GOT3 (cell line): ENCODE measurements at places on chromosomes 7 and 10.

DNA sequence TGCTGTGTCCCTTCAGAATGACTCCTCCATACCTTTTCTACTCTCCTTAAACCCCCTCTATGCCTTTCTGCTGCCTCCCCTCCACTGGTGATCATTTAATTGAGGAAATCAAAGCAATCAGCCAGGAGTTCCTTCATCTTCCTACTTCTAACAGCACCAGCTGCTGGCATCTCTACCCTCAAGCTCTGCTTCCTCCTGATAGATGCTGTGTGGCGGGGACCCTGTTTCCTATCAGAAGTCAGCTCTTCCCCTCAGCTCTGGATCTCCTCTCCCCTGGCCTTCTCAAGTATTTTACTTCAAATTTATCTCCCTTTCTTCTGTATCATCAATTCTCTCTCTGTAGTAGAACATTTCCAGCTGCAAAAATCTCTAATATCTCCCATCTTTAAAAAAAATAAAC is 183.7 kb downstream of the ELMO1 start:
- no peak for DNase-seq

GRCh38 chr10:30828680-30829079 is 199.1 kb upstream of the LYZL2 start:
- DNase-seq: no peak

GRCh38 chr10:52574697-52575096 is 197.9 kb downstream of the MBL2 start:
- DNase-seq: no peak

DNA sequence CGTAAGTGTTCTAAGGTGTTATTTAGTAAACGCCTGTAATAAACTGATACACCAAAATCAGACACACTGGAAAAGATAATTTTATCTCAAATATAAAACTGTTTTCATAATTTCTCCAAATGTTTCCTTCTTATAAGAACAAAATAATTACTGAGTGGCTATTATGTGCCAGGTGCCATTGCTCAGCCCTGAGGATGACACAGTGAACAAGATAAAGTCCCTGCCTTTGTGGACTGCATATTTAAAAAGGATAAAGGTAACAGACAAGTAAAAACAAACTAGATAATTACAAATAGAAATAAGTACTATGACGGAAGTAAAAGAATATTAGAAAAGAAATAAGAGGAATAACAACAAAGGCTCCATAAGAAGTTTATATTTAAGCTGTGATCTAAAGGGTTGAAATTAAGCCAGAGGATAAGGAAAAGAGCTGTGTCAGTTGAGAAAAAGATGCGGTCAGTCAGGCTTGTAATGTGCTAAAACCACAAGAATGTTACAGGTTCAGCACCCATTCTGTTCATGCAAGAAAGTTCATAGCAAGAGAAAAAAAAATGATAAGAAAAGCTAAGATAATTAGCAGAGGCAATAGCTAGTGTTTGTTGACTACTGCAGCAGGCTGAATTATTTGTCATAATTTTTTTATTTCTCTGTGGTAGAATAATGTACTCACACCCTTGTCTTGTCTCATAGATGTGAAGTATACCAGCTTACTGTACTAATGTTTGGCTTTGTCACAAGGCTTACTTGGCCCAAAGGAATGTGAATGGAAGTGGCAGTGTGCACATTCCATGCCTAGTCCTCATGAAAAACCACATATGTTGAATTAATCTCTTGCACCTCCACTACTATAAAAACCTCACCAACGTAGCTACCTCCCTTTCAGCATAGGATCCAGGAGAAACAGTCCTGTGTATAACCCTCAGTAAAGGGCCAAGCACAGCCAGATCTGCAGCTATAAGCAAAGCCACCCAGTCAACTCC is 75.1 kb downstream of the CRPPA start:
- DNase-seq: no peak

GRCh38 chr10:89296220-89296648 is 5.6 kb upstream of the IFIT2 start:
- DNase-seq: no peak

DNA sequence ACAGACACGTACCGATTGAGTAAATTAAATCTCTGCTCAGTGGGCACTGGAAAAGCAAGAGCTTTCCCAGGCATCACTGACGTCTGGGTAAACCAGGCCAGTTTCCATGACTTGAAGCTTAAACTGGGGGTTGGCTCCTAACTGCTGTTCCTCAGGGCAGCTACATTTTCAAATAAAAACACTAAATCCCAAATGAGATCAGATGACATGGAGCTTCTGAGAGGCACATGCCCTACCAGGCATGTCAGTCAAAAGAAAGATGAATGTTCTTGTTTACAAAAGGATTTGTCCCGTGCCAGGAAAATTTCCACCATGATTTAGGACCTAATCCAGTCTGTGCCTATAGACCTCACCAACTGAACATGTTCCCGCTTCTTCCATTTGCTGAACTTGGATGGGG is 220.2 kb downstream of the KCNMA1 start:
- DNase-seq: no peak
